ENCODE measurements at places on chromosomes 4 and X.

DNA sequence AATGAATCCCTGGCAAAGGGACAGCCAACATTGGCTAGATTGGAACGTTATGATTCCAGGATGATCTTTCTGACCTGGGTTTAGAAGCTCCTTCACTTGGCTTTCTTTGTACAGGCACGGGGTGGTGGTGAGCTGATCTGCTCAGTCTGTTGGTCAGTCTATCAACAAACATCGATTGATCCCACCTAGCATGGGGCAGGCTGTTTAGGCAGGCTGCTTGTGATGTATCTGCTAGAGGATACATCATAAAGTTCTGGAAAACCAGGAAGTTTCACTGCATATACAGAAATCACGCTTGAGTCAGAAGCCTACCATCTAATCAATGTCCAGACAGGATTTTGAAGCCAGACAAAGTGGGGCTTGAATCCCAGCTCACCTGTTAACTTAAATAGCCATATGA lies 6.9 kb downstream of the FRMD7 start:
- DNase-seq: no peak

- no peak for DNase-seq
These were observed 9.6 kb downstream of the GPC4 start for GRCh38 chrX:133405498-133406185.

DNA sequence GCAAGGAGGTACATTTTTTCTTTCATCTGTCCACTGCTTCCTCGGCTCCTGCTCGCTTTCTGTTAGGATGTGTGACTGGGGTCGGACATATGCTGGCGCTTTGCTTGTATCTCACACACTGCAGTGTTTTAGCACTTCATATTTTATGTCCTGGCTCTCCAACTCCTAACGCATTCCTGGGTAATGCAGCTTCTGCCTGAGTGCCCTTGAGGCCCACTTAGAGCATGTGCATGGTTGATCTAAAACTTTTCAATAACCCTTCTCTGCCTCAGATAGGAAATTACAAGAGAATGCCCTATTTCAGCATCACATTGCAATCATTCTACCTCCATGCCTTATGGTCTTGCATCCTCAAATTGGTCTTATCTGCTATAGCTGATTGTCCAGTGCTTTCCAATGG lies 65.3 kb downstream of the NEIL3 start:
- no peak for DNase-seq

DNA sequence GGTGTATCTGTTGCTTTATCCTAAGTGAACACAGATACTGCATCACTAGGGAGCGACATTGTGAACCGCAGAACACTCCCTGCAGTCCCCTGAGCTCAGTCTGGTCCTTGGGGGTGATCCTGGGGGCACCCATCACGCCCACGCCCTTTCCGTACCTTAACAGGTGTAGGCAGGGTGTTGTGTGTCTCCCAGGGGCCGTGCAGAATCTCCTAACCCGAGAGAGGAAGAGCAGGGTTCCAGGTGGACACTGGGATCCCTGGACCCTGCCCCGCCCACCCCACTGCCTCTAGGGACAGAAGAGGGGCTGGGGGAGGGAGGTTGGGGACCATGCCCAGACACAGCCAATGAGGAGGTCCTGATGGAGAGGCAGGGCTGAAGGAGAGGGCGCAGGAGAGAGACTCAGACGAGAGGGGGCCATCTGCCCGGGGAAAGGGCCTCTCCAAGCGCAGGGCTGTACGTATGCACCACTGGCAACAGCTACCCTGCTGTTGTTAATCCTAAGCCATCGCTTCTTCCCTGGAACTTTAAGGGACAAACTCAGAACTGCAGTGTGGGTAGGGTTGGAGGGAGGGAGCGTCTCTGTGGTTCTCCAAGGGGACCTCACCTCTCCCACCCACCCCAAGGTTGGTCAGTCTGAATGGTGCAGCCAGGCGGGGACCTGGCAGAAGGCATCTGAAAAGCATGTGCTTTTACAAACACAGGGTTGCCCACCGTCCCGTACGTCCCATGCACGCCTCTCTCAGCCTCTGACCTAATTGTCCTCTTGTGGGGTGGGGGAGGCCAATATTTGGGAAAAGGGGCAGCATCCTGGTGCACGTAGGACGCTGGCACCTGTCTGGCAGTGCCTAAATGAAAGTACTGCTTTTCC lies 2.5 kb downstream of the P2RY8 start:
- DNase-seq: no peak

- DNase-seq: no peak
These were observed 1210.4 kb downstream of the ADGRL3 start for GRCh38 chr4:62410371-62411003.

DNA sequence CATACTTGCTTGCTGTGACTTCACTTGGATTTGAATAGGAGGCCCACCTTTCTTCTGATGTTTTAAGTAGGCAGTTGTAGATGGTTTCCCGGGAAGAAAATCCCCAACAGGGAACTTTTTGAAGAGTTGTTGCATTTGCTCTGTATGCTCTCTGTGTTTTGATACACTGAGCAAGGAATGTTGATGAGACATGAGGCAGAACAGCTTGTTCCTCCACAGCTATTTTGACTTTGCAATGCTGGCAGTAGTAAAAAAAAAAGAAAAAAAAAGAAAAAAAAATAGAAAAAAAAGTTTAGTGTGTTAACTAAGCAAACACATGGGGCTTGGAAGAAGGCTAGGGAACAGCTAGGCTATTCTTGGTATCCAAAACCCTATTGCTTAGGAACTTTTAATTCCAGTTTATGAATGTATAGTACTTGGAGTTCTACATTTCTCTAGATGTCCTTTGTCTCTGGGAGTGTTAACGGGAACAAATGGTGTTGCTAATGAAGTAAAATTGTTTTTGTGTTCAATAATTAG lies 23.4 kb upstream of the PAQR3 start:
- no peak for DNase-seq

GRCh38 chrX:112218388-112218787 lies 135.8 kb upstream of the TRPC5 start:
- DNase-seq: no peak

DNA sequence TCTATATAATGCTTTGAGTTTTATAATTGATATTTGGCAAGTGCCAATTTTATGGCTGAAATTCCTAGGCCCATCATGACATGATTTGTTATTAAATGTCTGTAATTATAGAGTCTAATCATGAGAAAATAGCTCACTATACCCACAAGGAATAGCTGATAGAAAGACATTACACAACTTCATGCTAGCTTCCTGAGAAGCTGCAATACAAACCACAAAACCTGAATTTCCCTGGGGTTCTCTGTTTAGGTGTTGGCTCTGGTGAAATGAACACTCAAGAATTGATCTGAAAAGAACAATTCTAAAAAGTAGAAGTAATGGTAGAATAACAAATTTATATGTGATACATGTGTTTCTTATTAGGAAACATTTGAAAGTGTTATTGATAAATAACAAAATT lies 169.6 kb downstream of the GASK1B start:
- no peak for DNase-seq

- no peak for DNase-seq
These were observed 44.1 kb downstream of the SLC16A2 start for GRCh38 chrX:74465424-74465823.

DNA sequence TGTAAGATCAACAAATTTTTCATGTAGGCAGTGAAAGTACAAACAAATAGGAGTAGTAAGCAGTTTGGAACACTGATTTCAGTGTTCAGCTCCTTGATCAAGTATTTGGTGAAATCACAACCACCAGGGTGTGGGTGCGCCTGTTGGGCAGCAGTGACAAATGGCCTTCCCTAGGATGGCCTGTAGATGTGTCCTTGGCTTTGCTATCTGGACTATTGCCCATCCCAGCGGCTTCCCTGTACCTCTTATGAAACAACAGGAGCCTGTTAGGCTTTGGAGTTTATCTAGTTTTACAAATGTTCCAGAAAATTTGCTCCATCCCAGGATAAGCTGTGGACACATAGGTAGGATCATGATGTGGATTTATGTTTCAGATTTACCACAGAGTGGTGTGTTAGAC lies 216.8 kb upstream of the FAT1 start:
- no peak for DNase-seq

GRCh38 chrX:55210931-55211677 lies 9.0 kb upstream of the PAGE5 start:
- DNase-seq: no peak

DNA sequence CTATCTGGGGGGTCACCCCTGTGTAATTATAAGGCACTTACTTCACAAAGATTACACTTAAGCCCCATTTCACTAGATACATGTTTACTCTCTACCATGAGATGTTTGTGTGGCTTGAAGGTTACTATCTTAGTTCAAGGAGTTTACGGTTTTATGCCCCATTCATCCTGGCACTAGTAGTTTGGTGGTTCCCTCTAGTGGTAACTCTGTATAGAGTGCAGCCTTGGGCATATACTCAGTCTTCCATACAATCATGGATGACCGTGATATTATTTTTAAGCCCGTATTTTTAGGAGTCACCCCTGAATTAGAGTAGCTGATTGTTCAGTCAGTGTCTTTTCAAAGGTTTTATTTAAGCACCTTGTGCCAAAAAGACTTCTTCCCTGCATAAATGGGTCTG lies 109.9 kb upstream of the FAM47C start:
- DNase-seq: no peak

DNA sequence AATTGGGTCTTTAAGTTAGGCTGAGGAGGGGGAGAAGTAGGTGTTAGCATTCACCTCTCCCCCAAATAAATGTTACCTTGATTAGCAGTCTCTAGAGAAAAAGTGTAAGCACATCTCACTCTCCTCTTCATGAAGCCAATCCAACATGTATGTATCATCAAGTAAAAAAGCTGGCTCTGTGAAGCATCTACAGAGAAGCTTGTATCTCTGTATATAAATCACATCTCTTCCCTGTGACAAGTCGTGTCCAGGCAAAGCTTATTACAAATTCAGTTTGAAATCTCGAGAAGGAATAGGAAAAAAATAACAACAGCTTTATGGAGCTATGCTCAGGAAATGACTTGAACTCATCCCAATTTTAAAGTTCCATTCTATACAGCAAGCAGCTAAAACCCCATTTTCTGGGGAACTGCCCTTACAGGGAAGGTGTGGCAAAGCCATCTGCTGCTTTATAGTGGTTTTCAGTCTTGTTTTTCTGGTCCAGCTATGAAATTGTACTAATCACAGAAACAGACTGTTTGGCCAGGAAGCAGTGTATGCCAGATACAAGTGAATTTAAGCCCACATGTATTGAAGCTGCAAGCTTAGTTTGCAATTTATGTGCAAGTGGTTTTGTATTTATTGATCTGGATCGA lies 313.3 kb upstream of the NOCT start:
- no peak for DNase-seq

DNA sequence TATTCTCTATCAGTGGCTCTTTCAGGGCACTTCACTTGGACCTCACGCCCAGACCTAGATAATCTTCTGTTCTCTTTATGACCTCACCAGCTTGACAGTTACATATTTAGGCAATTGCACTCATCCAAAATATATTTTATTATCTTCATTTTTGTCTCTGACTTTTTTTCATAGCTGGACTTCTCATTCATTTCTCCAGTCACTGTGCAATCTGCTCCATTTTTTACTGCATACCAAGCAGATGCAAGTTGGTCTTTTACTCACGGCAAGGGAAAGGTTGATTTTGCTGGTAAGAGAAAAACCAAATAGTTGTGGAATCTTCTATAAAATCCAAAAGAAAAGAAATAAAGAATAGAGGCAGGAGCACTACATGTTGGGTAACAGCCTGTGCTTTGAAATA lies 31.7 kb downstream of the MAD2L1 start:
- no peak for DNase-seq

GRCh38 chrX:66255359-66255967 lies 91.4 kb downstream of the HEPH start:
- no peak for DNase-seq

- DNase-seq: no peak
These were observed 329 bp downstream of the TBC1D14 start for GRCh38 chr4:6909970-6910339.

DNA sequence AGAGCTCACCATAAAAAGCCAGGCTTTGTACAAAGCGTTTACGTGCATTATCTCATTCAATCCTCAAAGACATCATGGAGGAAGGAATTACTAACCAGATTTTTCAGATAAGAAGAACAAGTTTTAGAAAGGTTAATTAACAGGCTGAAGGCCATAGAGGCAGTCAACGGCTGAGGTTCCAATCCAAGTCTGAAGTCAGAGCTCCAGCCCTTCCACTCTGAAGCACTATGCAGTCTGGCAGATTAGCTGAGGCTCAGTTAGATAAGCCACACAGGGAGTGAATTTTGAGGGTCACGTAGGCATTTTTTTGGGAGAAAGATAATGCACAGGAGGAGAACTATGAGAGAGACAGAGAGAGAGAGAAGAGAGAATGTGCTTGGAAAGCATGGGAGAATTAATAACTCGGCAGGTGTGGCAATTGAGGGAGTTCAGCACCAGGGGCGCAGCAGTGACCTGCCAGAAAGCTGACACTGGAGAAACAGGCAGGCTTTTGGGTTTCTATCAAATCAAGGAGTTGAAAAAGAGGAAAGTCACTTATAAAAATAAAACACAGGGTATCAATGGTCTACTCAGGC lies 116.5 kb upstream of the NAP1L5 start:
- DNase-seq: no peak

Measured in stimulated activated CD8-positive, alpha-beta memory T cell treated with anti-CD3 and anti-CD28 coated beads, Interleukin-15, amount 100 ng/mL, for 24 hours (primary cell).